ENCODE measurements at places on chromosomes 12 and 14.
A peak's percentile ranks its signal among the peaks of the same experiment; 100 is the strongest.

DNA sequence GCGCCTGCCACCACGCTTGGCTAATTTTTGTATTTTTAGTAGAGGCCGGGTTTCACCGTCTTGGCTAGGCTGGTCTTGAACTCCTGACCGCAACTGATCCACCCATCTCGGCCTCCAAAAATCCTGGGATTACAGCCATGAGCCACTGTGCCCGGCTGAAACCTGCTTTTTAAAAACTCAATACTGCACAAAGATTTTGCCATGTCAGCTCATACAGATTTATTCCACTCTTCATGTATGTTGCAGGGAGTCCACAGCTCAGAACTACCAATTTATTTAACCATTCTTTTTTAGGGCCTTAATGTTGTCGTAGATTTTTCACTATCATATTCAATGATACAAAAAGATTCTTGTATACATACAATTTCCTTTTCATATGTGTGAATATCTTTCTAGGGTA, 20.0 kb downstream of the ZCCHC8 start:
- no peak for DNase-seq

- no peak for DNase-seq
Observed at GRCh38 chr12:4275016-4275869, 1.7 kb downstream of the CCND2 start.

- DNase-seq: peak; percentile 3
Observed at GRCh38 chr12:85662207-85662602, 174.0 kb downstream of the RASSF9 start.

- no peak for DNase-seq
Observed at GRCh38 chr12:31574803-31575575, 15.9 kb downstream of the DENND5B start.

DNA sequence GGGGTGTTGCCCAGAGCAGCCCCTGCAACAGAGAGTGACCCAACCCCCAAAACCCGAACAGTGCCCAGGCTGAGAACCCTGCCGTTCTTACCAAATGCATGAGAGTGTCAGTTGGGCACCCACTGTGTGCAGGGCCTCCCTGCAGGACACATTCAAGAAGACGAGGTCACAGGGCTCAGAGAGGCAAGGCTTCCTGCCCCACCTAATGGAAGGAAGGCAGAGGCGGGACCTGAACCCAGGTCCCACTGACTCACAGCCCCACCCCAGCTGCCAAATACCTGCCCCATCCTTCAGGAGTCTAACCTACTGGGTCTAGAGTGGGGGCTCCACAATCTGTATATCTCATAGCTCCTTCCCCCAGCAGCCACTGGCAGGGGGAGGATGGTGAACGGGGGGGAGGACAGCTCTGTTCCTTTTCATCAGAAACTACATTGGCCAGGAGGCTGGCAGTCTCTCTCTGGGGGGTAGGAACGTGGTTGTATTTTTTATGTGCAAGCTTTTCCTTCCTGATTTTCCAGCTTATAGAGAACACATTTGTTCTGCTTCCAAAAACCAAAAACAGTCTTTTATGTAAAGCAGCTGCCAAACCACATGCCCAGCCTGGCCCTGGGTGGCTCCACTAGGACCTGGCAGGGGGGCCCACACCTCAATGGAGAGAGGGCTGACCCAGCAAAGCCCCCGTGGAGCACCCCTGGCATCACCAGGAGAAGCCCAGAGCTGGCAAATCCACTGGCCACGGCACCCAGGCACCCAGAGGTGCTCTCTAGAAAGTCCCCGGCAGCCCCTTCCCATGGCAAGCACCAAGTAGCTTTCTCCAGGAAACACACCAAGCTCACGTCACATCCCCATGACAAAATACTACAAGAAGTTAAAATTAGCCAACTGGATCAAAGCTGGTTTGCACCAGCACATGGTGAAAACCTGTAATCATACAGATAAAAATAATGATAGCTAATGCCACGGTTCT, 17.0 kb downstream of the NCOR2 start:
- no peak for DNase-seq

DNA sequence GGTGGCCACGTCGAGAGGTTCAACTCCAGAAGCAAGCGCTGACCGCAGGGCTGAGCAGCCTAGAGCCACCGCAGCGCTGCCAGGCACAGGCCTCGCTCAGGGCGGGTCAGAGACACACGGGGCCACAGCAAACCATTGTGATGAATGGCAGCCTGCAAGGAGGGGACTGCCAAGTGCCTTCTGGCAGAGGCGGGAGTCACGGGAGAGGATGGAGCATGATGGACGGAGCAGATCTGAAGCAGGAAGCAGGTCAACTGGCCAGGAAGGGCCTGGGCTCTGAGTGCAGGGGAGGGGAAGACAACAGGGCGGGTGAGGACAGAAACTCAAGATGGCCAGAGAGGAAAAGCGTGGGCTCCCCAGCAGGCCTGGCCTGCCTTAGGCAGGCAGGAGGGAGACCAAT, 49.8 kb downstream of the CDC42BPB start:
- no peak for DNase-seq

DNA sequence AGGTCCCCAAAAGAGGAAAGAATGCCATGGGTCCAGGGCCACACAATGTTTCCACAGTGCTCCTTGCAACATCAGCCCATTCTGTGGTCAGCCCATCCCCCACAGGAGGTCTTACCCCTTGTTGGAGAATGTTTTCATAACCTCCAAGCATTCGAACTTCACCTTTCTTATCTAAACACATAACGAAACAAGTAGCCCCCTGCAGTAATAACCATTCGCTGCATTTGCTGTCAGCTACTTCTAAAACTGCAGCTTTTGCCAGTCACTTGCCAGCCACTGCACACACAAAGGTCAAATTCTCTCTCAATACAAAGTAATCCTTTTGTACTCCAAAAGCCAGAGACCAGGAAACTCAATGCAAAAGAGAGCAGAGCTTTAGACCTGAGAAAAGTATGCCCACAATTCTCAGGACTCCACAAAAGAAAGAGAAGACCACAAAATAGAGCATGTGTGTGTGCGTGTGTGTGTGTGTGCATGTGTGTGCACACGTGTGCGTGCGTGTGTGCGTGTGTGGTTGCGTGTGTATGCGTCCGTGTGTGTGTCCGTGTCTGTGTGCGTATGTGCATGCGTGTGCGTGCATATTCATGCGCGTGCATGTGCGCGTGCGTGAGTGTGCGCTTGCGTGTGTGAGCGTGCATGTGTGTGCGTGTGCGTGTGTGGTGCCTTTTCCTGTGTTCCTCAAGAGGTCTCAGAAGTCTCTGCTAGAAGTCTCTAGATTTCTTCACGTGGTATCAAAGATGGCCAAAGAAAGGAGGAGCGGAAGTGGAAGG, 31.7 kb upstream of the NINJ2 start:
- DNase-seq: no peak

GRCh38 chr12:1603269-1603993, 9.1 kb upstream of the FBXL14 start:
- no peak for DNase-seq

- no peak for DNase-seq
Observed at GRCh38 chr14:59997449-59997848, 77.5 kb downstream of the LRRC9 start.

GRCh38 chr14:87282266-87282665, 710.7 kb downstream of the GALC start:
- DNase-seq: no peak

GRCh38 chr12:63149909-63150712, 890 bp downstream of the AVPR1A start:
- no peak for DNase-seq

- no peak for DNase-seq
Observed at GRCh38 chr12:18849080-18849479, 111.2 kb downstream of the CAPZA3 start.

All from immature natural killer cell (primary cell).